ENCODE measurements at places on chromosomes 13 and 19.

DNA sequence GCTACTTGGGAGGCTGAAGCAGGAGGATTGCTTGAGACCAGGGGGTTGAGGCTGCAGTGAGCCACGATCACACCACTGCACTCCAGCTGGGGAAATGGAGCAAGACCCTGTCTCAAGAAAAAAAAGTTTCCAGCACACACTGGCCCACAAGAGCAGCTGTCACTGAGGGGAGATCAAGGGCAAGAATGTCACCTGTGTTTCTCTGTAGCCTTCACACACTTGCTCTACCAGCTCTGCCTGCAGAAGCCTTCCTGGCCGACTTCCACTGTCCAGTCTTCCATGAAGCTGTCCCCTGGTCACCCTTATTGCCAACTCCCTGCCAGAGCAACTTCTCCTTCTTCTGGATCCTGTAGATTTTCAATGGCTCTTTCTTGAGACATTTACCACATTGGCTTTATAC is 158.0 kb downstream of the KCTD15 start:
- DNase-seq = no peak

GRCh38 chr19:35899547-35900214 is 659 bp downstream of the NFKBID start:
- DNase-seq = peak; percentile 97

- DNase-seq = no peak
Observed at GRCh38 chr13:39335721-39336120, 267.3 kb downstream of the LHFPL6 start.

DNA sequence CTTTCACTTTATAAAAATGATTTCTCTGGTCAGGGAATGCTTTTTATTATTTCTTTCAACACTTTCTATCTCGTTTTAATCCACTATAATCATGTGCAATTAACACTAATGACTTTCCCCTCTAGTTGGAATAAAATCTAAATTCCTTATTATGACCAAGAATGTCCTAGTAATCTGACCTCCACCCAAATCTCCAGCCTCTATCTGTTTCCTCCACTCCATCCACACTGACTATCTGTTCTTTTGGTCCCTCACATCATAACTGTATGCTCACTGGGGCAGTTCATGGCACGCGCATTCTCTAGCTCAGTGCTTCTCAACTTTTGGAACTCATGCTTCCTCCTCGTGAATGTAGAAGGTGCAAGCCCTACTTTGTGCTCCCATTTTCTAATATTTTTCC is 244.7 kb downstream of the POSTN start:
- no peak for DNase-seq

- DNase-seq = no peak
Observed at GRCh38 chr13:25992076-25992475, 59.7 kb downstream of the SHISA2 start.

DNA sequence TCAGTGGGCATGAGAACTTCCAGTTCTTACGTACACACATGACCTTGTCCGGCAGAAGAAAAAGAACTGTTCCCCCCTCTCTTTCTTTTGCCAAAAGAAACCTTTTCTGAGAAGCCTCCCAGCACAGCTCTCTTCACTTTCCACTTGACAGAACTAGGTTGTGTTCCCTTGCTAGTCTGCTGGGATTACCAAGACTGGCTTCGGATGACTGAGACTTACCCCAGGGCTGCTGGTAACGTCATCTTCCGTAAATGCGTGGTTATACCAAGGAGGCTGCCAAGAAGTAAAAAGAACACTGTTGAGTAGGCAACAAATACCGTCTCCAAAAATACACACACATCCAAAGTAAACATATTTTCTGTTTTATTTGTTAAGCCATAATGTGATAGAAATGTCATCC is 908.2 kb downstream of the EFNB2 start:
- no peak for DNase-seq

- no peak for DNase-seq
Observed at GRCh38 chr13:112750570-112750969, 60.7 kb downstream of the ATP11A start.

DNA sequence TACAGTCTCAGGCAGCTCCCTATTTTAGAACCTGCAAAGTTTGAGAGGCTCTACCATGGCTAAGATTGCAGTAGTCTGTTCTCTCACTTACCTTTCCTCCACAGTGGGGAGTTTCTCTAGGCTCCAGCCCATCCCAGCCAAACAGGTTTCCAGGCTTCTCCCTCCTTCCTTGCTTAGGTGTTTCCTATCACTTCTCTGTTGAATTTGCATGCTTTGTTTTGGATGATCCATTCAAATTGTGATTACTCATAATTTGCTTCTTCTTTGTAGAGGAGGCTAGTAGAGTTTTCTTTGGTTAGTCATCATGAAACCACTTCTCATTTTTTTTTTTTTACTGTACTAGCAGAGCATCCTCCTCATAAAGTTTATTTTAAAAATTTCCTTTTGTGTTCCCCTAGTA is 1242.2 kb upstream of the MIR17HG start:
- DNase-seq = no peak

DNA sequence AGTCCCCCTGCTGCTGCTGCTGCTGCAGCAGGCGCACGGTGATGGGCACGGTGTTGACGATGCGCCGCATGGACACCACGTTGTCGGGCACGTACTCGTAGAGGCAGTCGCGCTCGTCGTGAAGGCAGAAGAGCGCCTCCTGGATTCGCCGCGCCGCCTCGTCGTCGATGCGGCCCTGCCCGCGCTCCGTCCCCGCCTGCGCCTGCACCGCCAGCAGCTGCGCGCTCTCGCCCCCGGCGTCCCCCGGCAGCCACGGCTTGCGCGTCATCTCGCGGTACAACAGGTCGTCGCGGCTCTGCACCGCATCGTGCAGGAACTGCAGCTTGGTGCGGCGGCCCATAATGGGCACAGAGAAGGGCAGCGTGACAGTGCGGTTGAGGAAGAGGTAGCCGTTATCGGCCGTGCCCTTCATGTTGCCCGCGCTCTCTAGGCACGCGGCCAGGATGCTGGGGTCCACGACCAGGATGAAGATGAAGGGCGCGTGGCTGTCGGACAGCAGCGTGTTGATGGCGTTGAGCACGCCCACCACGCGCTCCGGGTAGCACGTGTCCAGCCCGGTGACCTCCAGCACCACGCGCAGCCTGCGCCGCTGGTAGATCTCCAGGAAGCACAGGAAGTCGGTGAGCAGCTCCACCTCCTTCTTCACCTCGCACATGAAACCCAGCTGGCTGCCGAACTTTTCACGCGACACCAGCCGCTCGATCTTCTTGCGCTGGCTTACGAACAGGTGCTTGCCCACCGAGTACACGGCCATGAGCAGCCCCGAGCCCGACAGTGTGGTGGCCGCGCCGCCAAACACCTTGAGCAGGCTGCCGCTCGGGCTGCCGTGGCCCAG is 8.1 kb downstream of the NKPD1 start:
- no peak for DNase-seq

DNA sequence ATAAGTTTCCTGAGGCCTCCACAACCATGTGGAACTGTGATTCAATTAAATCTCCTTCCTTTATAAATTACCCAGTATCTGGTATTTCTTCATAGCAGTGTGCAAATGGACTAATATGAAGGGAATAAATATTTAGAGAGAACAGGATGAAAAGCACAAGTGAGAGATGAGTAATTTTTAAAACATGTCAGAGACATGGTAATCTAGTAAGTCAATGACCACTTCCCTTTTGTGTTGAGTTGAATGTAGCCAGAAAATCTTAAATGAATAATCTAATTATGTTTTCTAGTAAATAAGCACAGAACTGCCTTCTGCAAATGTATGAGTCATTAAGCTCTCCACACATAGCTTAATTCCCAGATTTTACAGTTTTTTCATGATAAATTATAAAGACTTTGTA is 524.1 kb upstream of the SLITRK5 start:
- no peak for DNase-seq

GRCh38 chr13:22837980-22838647 is 342.7 kb upstream of the SGCG start:
- DNase-seq = no peak

DNA sequence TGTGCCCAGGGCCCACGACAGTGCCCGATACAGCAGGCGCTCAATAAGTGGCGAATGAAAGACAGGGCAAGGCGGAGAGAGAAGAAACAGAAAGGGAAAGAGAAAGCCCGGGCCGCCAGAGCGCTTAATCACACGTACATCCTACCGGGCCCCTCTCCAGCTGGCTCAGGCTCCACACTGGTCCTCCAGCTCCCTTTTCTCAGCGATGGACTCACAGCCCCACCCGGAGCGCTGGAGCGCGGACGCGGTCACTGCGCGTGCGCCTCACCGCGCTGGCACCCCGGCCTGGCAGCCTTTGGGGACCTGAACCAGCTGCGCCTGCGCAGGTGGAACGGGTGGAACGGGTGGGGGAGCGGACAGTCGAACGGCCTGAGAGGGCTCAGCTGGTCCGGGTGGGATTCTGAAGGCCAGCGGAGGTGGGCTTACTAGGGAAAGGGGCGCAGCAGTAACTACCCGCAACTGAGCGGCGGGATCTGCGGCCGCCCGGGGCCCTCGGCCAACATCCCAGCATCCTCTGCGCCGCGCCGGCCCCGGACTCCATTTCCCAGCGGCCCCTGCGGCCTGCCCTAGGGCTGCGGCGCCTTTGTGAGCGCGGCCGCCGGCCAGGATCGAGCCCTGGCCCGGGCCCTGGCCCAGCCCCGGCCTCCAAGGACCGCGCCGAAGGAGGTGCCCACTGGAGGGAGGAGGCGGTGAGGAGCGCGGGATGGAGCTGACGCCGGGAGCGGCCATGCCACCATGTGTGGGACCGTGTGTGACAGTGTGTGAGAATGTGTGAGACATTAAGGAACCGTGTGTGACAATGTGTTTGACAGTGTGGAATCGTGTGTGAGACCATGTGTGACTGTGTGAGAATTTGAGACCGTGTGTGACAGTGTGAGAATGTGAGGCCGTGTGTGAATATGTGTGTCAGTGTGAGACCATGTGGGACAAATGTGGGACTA is at the start of gene ZNF583:
Gene ZNF583 (plus strand): TSS at position 569 of the 941 bp plus-strand sequence. CDS start 2,783 bp downstream, outside the sequence.
- DNase-seq = peak; percentile 98

GRCh38 chr13:92197669-92198068 is 799.2 kb downstream of the GPC5 start:
- DNase-seq = no peak

- DNase-seq = no peak
Observed at GRCh38 chr19:6227156-6227935, 52.4 kb downstream of the MLLT1 start.

GRCh38 chr13:48504606-48505005 is 28.3 kb downstream of the RCBTB2 start:
- no peak for DNase-seq

DNA sequence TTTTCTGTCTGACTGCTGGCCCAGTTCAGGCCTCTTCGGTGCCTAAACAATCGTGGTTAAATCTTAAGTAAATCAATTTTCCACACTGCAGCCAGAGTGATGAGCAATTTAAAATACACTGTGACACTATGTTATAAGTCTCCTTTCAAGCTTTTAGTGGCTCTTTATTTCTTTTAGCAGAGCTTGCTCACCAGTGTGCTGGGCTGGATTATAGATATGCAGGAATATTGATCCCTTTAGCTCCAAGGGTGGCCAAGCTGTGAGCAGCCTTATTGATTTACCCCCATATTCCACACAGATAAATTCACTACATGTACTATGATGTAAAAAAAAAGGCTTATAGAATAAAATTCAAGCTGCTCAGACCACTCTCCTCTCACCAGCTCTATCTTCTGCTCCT is 21.7 kb downstream of the CBY2 start:
- no peak for DNase-seq

- no peak for DNase-seq
Observed at GRCh38 chr13:67175836-67176459, 54.2 kb downstream of the PCDH9 start.

- no peak for DNase-seq
Observed at GRCh38 chr13:26914624-26915023, 154.0 kb upstream of the GPR12 start.

DNA sequence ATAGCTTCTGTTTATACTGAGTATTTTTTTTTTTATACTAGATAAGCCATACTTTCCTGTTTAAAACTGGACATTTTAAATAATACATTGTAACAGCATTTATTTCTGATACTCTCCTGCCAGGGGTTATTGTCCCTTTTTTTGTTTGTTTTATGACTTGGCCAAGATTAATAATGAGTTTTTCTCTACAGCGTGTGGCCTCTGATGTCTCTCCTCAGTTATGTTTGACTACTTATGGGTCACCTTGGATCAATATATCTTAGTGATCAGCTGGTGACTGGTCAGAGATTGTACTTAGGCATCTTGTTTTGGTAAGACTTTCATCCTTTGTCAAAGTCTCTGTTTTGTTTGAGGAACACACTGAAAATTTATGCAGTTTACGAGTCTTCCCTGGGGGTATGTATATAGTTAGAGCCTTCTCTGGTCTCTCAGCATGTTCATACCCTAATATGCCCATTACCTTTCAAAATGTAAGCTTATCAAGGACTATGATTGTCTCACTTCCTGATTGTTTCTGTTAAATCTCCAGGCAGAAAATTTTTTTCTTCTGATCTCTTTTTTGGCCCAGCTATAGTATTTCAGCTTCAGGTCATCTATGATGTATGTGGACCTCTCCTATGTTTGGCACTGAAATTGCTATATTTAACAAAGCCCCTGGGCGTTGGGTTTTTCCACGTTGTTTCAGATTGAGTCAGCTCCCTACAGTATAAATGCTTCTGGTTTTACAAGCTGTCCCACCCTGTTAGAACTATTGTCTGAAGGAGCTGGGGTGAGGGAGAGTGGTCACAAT is 87.9 kb downstream of the URI1 start:
- no peak for DNase-seq

DNA sequence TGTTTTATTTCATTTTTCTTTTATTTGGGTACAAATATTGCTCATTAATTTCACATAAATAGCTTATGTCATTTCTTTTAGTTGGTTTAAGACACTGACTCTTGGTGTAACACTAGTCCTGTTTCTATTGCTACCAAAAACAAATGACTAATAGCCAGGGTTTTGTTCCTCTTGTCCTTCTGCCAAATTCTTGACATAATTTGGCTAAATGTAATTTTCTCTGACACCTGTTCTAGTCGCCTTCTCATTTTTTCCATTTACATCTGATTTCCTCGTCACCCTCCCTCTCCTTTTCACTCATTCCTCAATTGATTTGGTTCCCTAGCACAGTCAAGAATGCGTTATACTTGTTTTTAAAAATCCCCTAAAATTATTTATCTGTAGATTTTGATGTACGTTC is 1718.7 kb downstream of the EFNB2 start:
- no peak for DNase-seq
